ENCODE measurements at places on chromosomes 5 and 9.

DNA sequence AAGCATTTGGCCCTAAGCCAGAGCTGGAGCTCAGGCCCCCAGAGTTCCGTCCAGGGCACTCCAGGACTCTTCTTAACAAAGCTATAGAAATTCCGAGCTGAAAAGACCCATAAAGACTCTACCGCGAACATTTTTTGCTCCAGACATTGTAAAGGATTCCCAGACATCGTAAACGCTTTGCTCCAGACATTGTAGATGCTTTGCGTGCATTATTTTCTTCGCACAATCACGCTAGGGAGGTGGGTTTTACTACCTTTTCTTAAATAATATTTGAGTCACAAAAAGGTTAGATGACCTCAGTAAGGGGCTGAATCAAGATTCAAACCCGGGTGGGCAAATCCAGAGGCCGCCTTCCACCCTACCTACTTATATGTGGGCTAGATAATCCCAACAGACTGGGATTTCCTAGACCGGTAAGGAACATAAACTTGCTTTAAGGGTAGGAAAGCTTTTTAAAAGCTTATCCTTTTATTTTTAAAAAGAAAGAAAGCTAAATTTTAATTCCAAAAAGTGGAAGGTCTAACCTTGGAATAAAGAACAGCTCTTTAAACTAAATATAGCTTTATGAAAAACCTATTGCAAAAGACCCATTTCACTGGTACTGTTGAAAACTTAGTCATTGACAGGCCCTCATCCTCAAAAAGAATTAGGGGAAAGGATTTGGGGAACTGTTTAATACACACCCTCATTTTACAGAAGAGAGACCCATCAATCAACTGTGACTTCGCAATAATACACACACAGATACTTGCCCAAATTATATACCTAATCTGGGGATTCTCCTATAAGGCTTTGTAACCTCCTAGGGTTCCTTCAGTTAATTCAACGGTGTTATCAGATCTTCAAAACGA is 822 bp upstream of the TNIP1 start:
- DNase-seq = no peak

DNA sequence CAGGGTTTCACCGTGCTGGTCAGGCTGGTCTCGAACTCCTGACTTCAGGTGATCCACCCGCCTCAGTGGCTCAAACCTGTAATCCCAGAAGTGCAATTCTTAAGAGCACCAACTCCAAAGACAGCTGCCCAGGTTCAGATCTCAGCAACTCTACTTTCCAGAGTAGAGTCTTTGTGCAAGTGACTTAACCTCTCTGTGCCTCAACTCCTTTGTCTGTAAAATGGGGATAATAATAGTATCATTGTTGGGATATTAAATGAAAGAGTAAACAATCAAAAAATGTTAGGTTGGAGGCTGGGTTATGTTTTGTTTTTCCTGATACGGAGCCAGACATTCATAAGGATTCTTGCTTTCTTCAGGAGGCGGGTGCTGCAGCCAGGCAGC is 45.0 kb downstream of the FOXI1 start:
- DNase-seq = no peak

GRCh38 chr5:101364469-101364868 is 461.4 kb upstream of the ST8SIA4 start:
- DNase-seq = no peak

DNA sequence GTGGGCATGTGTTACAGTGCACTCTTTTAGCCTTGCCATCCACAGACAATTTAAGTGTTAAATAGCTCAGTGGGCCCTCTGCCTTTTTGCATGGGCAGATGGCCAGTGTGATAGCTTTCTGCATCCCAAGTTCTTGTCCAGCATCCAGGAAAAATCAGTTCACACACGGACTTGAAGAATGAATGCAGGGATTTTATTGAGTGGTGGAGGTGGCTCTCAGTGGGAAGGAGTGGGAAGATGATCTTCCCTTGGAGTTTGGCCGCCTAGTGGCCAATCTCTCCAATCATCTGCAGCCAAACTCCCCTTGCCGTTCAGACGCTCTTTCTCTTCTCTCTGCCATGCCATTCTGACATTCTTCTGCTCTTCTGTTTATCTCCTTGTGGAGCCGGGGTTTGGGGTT is 322.4 kb upstream of the GRAMD2B start:
- DNase-seq = no peak

DNA sequence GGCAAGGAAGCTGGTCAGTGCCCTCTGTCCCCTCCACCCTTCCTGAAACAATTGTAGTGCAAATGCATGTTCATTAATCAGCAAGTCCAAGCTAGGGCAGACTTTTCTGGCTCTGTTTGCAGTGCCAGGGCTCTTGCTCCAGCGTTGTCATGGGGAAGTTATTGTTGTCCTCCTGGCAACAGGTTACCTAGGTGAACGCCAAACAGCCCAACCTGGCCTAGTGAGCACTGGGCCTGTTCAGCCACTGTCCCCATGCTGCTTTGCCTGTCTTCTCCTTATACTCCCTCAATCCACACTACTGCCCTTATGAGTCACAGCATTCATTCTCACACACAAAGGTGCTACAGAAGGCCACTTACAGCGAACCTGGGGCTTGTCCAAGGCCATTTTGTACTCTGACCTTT is 34.5 kb upstream of the GLIS3 start:
- no peak for DNase-seq

Measured in NCI-H187 (cell line).